ENCODE measurements at places on chromosomes 4 and X. TPM values are rescaled to one million over a fixed set of nuclear protein-coding genes. Genes with fewer than 3 reads are reported as not detected.

DNA sequence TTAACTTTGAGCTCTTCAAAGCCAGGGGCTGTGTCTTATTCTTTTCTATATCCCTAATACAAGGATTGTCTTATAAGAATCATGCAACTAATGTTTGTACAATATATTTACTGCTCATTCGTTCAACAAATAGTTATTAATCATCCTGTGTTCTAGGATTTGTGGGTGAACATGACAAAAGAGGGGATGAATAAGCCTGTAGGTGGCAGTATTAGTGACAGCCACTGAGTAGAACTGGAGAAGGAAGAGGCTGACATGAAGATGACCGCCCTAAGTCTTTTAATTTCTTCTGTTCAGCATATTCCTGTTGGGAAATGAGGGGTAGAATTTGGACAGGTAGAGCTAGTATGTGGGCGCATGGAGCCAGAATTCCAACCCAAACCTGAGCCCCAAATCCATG, 11.9 kb upstream of the LINC00632 start:
- no peak for DNase-seq
- H3K27me3 ChIP-seq: peaks cover 13% of the 10 kb centered on the region
- no peak overlapping the region for H3K27ac ChIP-seq
- H3K4me1 ChIP-seq: no peaks in the 10 kb centered on the region

DNA sequence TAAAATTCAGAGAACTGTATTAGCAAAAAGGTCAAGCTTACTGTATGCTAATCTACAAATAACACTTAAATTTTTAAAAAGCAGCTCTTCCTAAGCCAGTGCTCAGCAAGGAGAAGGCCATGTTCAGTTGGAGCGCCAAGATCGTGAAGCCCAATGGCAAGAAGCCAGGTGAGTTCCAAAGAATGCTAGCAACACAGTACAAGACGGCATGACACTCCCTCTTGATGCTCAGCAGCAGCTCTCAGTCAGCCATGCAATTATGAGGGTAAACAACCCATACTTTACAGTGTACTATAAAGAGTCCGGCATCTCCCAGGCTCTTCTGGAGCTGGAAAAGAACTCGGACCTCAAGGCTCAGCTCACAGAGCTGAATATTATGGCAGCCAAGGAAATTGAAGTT, 34.9 kb downstream of the STX18 start:
- H3K4me1 ChIP-seq: peaks cover 3% of the 10 kb centered on the region
- DNase-seq: no peak
- H3K36me3 ChIP-seq: no peaks in the 10 kb centered on the region
- H3K27ac ChIP-seq: no peak overlapping the region
- H3K27me3 ChIP-seq: no peaks in the 10 kb centered on the region

Gene TMEM156
- total RNA-seq: not detected

DNA sequence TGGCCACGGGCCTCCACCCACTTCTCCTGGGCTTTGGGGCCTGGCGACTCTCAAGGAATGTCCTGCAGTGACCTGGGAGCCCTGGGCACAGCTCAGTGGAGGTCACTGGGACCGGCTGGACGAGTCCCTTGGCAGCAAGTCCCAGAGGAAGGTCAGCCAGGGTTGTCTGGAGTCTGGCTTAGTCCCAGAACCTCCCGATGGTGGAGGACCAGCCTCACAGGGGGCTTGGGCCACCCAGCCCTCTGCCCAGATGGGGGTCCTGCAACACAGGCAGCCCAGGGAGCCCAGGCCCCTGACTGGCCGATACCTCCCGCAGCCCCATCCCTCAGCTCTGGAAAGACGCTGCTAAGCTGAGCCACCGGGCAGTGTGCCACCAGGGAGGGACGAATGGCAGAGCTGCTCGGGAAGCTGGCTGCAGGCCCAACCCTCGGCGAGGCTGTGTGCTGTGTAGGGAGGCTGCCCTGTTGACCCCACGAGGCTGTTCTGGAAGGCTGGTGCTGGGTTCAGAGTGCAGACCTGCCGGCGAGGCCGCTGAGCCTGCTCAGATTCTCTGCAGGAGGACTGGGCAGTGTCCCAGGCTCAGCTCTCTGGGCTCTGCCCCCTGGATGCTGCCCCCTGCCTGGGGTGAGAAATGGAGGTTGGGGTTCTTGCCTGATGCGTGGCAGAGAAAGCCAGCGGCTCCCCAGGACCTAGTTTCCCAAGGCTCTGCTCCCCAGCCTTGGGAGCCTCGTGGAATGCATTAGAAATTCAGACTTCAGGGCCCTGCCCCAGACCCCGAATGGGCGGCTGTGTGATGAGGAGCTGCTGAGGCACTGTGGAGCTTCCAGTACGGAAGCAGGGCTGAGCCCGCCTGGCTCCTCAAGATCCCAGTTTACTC, 61.7 kb downstream of the ADRA2C start:
- peaks cover 4% of the 10 kb centered on the region for H3K4me1 ChIP-seq
- peak; percentile 58 for DNase-seq
- no peak overlapping the region for H3K4me3 ChIP-seq

- H3K27ac ChIP-seq: no peak overlapping the region
- H3K27me3 ChIP-seq: no peaks in the 10 kb centered on the region
- no peak overlapping the region for H3K4me3 ChIP-seq
- no peaks in the 10 kb centered on the region for H3K36me3 ChIP-seq
Observed at GRCh38 chrX:17547658-17548057, 172.7 kb downstream of the NHS start.

Gene PPEF1
- total RNA-seq: 1.3 TPM

Gene LRCH2
- 2.8 TPM for total RNA-seq

Gene CAPN6
- total RNA-seq: 0.42 TPM

GRCh38 chr4:70183168-70183939, 12.2 kb upstream of the ODAM start:
- H3K4me1 ChIP-seq: no peaks in the 10 kb centered on the region
- H3K4me3 ChIP-seq: no peak overlapping the region
- peak; percentile 71 for DNase-seq
- no peak overlapping the region for H3K27ac ChIP-seq

Gene C1QTNF7
- not detected for total RNA-seq

Gene CSN1S1
- total RNA-seq: not detected

GRCh38 chr4:6750286-6751221, 32.0 kb upstream of the KIAA0232 start:
- no peak overlapping the region for H3K4me3 ChIP-seq
- no peaks in the 10 kb centered on the region for H3K27me3 ChIP-seq
- H3K4me1 ChIP-seq: no peaks in the 10 kb centered on the region
- DNase-seq: no peak
- H3K36me3 ChIP-seq: no peaks in the 10 kb centered on the region

DNA sequence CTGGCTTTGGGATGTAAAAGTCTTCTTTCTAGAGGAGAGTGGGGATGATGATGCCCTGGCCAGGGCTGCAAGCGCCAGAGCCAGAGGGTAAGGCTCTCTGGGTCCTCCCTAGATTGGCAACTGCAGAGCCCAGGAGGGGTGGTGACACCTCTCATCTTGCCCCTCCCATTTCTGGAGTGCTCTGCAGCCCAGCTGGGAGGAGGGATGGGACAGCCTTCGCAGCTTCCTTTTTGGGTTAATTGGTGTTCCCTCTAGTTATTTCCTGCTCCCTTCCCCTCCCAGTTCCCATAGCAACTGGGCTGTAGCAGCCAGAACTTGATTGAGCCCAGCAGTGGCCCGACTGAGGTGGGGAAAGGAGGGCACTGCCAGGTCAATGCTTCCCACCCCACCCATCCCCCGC, 19.2 kb downstream of the NALF2 start:
- no peak for DNase-seq
- no peaks in the 10 kb centered on the region for H3K4me1 ChIP-seq
- no peak overlapping the region for H3K27ac ChIP-seq
- no peaks in the 10 kb centered on the region for H3K27me3 ChIP-seq
- H3K36me3 ChIP-seq: peaks cover 23% of the 10 kb centered on the region
